Stimulated activated CD8-positive, alpha-beta memory T cell treated with anti-CD3 and anti-CD28 coated beads, Interleukin-7, amount 100 ng/mL, for 1 hour (primary cell): ENCODE measurements at places on chromosomes 5 and 9.

DNA sequence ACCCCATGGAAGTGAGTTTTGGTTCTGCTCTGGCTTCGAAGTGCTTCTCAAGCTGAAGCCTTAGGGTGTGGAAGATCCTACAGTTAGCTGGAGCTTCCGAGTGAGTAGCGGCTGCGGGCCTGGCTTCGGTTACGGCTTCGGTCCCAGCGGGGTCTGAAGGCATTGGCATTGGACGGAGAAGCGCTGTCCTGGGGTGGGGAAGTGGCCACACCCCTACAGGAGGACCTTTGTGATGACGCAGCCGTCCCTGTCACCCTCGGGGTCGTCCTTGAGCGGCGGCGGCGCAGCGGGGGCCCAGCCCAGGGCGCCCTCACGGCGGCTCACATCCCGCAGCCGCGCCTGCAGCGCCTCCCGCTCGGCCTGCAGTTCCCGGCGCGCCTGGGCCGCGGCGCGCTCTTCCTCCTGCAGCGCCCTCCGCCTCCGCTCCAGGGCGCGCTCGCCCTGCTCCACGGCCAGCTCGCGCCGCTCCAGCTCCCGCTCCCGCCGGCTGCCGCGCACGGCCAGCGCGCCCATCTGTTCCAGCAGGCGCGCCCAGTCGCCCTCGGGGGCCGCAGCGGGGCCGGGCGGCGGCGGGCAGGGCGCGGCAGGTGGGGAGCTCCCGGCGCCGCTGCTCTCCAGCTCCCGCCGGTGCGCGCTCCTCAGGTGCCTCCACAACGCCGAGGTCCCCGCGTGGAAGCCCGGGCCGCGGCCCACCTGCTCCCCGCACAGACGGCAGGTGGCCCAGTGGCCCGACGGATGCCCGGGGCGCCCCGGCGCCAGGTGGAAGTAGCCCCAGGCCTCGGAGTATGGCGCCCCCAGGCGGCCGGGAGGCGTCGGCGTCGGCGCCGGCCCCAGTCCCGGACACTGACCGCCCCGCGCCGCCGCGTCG, 9.9 kb downstream of the ZBED3 start:
- DNase-seq: no peak

DNA sequence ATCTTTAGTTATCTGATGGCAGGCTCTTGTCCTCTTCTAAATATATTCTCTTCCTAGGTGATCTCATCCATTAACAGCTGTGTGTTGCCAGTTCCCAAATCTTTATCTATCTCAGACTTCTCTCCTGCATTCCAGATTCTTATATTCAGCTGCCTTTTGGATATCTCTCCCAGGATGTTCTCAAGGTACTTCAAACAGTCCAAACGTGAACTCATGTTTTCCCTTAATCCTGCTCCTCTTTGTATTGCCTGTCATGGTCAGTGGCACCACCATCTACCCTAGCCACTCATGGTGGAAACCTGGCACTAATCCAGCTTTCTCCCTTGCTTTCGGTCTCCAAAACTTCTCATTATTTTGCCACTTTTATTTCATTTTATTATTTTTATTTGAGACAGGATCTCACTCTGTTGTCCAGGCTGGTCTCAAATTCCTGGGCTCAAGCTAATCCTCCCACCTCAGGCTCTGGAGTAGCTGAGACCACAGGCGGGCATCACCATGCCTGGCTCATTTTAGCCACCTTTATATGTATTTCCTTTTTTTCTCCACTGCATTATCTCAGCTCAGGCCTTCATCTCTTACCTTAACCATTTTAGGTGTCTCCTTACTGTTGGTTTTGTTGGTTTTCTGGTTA, 3.8 kb downstream of the ZFYVE16 start:
- DNase-seq: no peak

DNA sequence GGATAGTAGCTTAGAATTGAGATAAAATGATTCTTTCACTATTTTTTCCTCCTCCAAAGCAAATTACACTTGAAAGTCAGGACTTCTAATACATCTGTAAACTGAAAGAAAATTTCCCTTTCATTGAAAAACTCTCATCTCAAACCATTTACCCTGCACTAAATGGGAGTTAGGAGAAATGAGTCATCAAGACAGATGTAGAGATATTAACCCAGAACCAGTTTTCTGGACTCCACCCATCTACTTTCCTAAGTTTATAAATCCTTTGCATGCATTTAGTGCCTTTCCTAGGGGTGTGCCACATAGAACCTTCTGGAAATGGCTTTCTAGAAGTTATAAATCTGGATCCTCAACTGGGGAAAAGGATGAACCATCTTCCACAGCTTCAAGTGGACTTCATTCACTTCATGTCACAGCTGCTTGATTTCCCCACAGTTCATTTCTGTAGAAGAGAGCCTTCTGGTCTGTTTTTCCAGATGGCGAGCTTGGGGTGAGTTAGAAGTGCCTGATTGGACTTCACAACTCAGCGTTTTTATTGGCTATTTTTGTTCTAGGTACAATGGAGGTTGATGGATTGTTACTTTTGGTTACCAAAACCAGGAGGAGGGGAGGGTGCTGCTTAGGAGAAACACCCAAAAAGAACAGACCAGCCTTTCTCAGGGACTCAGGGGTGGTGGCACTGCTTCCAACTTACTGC, 72.5 kb upstream of the GPR151 start:
- DNase-seq: no peak

GRCh38 chr5:176517053-176517661, 20.0 kb downstream of the RNF44 start:
- DNase-seq: no peak

DNA sequence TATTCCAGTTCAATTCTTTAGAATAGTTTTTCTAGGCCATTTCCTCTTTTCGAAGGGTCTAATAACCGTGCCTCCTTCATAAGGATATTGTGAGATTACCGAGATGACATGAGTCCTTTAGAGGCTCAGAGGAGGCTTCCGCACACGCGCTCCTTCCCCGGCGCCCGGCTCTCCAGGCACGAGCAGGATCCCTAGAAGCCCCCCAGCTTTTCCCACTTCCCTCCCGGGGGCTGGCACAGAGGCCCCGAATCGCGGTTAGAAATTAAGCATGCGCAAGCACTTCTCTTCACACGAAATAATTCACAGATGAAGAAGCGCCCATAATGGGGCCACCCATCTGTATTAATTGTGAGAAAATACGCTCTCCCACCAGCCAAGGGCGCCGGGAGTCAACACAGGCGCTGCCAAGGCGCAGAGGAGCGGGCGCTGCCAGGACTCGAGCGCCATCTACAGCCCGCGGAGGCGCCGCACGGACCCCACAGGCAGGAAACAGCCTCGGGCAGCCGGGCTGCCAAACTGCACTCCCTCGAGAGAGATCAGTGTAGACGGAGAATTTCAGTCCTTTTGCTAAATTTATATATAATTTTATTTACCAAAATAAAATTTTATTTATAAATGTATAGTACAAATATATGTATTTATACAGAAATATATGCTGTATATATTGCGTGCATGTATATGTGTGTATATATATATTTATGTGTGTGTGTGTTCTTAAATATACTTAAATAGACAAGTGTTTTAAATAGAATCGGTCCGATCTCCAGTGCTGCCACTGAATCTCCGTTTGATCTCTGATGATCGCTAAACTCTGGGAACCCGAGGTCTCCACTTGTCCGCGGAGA, 258.1 kb upstream of the NFIL3 start:
- DNase-seq: peak; percentile 18

- DNase-seq: no peak
Measured at GRCh38 chr5:124124711-124125229, 612.8 kb downstream of the CSNK1G3 start.

- no peak for DNase-seq
Measured at GRCh38 chr5:78537821-78538220, 110.8 kb downstream of the LHFPL2 start.

- no peak for DNase-seq
Measured at GRCh38 chr5:5314166-5314565, 108.3 kb upstream of the ICE1 start.

DNA sequence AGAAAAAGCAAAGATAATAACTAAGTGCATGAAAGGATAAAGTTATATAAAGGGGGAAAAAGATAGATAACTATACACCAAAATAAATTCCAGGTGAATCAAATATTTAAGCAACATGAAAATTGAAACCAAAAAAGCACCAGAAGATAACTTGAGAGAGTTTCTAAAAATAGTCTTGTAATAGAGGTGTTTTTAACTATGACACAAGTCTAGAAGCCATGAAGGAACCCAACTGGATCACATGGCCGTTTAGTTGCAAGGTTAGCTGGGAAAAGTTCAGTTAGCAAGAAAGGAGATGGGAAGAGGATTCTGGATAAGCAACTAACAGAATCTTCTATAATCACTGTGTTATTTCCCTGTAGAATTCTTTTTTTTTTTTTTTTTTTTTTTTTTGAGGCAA, 9.2 kb upstream of the RASA1 start:
- no peak for DNase-seq

DNA sequence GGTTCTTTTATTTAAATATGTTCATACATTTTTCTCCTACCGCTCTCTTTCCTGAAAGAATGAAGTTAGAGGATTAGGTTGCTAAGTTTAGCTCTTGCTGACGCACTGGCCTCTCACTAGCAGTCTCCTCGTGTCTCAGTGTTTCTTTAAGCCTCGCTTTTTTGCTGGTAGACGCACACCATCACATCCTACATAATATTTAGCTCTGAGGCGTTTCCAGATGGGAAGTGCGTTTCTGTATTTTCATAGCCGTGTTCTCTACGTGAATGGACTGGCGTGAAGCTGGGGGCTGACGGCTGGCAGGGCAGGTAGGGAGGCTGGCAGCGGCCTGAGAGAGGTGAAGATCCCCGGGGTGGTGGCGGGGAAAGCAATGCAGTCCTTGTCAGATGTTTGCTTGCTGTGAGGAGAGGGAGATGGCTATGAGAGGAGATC, 79.2 kb upstream of the SPRY4 start:
- DNase-seq: no peak

DNA sequence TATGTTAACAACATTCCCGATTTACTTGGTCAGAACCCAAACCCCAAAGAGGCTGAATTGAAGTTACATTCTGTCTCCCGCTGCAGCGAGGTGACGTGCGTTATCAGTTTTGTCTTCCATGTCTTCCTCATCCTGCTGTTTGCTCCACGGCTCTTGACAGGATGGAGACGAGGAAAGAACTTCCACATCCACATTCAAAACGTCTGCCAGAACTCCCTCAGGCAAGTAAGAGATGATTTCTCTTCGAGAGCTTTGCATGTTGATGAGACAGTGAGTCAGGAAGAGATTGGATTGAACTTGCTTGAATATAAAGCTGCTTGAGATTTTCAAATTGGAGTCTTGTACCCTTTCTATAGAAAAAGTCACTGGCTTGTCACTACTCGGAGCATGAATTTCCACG, 242.6 kb downstream of the AUH start:
- DNase-seq: no peak

DNA sequence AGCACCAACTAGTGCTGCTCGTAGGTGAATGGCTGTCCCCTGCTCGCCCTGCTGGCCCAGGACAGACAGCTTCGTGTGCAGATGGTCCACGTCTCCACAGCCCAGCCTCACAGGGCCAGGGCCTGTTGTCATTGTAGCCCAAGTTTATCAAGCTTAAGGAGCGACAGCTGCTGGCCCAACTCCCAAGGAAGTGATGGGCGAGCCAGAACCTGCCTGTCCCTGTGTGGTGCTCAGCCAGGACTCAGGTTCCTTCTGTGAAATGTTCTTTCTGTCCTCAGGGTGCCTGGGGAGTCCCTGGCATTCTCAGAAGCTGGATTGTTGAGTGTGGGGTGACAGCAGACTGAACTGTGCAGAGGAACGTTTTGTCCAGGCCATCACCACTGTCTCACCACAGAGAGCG, 16.4 kb downstream of the TRIP13 start:
- DNase-seq: no peak

GRCh38 chr5:53023969-53024368, 34.8 kb downstream of the ITGA2 start:
- DNase-seq: no peak

DNA sequence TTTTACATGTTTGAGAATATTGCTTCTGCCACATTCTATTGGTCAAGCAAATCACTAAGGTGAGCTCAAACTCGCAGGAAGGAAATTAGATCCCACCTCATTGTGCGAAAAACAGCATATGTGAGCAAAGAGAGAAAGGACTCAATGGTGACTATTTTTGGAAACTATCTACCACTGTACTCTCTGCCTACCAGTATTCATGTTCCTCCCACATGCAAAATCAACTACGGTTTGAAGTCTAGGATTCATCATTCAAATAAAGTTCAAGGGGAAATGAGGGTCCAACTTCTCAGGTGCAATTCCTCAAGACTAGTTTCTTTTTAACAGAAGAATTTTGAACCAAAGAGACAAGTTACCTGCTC, 60.6 kb downstream of the FAM174A start:
- DNase-seq: no peak

- no peak for DNase-seq
Measured at GRCh38 chr9:70479880-70480291, 65.4 kb upstream of the KLF9 start.

DNA sequence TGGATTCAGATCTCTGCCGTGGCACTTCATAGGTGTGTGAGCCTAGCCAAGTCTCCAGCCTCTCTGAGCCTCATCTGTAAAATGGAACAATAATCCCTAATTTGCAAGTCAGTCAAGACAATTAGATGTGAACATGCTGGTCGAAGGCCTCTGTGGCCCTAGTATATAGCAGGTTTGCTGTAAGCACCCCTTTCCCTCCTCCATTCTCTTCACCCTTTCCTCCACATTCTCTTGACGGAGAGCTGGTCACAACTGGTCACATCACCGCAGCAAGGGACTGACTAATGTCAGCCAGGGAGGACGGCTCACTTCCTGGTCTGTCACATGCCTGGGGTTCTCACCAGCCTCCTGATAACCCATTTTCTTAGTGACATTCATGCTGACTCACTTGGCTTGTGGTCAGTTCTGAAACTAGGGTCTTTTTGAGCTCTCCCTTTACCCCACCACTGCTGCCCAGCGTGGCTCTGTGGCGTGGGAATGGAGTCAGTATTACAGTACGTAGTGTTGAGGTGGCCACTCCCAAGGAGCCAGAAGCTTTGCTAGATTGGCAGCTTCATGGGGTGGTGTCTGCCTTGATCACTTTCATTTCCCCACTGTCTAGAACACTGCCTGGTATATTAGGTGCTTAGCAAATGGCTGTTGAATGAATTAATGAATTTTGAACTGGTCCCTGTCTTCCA, 47.8 kb downstream of the ERGIC1 start:
- DNase-seq: no peak

DNA sequence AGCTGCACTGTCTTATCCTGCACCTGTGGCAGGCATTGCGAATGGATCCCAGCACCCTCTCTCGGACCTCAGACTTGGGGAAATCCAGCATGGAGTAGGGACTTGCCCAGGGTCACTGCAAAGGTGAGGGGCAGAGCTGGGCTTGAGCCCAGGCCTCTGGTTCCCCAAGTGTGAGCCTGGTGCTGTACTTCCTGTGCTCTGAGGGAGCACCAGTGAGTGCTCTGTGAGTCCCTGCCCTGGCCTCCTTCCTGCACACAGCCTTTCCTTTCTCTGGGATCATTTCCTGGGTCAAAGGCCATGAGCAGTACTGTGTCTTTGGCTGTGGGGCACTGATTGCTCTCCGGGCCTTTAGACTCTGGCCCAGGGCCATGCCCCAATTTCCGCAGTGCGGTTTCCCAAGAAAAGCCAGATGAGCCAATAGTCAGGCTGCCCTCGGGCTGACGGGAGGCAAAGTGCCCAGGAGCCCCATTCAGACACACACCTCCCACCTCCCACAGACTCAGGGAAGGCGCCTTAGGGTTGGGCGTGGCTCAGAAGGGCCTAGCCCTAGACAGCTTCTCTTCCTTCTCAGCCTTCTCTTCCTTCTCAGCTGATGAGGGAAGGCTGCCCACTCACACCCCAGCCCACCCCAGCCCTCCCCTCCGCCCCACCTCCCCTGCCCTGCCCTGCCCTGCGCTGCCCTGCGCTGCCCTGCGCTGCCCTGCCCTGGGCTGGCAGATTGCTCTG, 23.3 kb upstream of the TRIM14 start:
- no peak for DNase-seq

- no peak for DNase-seq
Measured at GRCh38 chr9:70506159-70506558, 91.7 kb upstream of the KLF9 start.

GRCh38 chr9:97852001-97852398, 1.0 kb upstream of the FOXE1 start:
- DNase-seq: no peak
